ENCODE measurements at places on chromosomes 16 and 17.
A peak's percentile ranks its signal among the peaks of the same experiment; 100 is the strongest.

GRCh38 chr17:72079700-72080099 lies 41.1 kb upstream of the SOX9 start:
- H3K36me3 ChIP-seq, result no peaks in the 10 kb centered on the region
- H3K27me3 ChIP-seq, result no peaks in the 10 kb centered on the region
- H3K4me1 ChIP-seq, result no peaks in the 10 kb centered on the region
- H3K4me3 ChIP-seq, result no peak overlapping the region
- H3K27ac ChIP-seq, result no peak overlapping the region
- no peak for DNase-seq

DNA sequence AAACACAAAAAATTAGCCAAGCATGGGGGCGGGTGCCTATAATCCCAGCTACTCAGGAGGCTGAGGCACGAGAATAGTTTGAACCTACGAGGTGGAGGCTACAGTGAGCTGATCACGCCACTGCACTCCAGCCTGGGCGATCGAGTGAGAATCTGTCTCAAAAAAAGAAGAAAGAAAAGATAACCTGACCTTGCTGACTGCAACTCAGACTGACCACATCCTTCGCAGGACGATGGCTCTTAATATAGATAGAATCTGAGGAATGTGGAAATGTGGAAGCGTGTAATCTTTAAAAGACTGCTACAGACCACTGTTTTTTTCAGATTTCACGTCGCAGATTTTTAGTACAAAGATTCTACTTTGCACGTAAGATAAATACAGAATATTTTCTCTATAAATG lies 37.8 kb downstream of the KLHDC4 start:
- no peaks in the 10 kb centered on the region for H3K27me3 ChIP-seq
- H3K27ac ChIP-seq, result no peak overlapping the region
- peaks cover 93% of the 10 kb centered on the region for H3K36me3 ChIP-seq
- no peak overlapping the region for H3K4me3 ChIP-seq
- H3K4me1 ChIP-seq, result peaks cover 6% of the 10 kb centered on the region

DNA sequence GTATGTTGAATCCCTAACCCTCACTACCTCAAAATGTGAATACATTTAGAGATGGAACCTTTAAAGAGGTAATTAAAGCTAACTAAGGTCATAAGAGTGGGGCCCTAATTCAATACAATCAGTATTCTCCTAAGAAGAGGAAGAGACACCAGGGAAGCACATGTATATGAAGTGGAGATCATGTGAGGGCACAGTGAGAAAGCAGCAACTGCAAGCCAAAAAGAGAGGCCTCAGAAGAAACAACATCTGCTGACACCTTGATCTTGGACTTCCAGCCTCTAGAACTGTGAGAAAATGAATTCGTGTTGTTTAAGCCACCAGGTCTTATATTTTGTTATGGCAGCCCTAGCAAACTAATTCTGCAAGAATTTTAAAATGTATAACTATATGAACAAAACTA lies 13.2 kb upstream of the SLFN5 start:
- no peak overlapping the region for H3K4me3 ChIP-seq
- no peak overlapping the region for H3K27ac ChIP-seq
- no peaks in the 10 kb centered on the region for H3K36me3 ChIP-seq
- peaks cover 16% of the 10 kb centered on the region for H3K4me1 ChIP-seq

DNA sequence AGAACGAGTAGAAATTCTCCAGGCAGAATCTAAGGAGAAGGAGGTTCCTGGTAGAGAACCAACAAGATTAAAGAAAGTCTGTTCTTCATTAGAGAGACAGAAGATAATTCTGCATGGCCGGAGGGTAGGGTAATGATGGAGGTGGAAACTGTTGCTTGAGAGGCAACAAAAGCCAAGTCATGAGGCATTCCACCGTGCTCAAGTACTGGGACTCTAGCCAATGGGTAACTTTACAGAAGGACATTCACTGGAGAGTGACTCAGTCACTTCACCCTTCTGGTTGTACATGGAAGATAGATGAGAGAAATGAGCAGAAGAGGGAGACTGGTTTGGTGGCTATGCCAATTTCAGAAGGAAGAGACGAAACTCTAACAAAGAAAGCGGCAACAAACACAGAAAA lies 53.6 kb upstream of the ANKFN1 start:
- H3K27ac ChIP-seq, result no peak overlapping the region
- H3K4me1 ChIP-seq, result no peaks in the 10 kb centered on the region
- no peaks in the 10 kb centered on the region for H3K36me3 ChIP-seq
- H3K4me3 ChIP-seq, result no peak overlapping the region
- no peak for DNase-seq

DNA sequence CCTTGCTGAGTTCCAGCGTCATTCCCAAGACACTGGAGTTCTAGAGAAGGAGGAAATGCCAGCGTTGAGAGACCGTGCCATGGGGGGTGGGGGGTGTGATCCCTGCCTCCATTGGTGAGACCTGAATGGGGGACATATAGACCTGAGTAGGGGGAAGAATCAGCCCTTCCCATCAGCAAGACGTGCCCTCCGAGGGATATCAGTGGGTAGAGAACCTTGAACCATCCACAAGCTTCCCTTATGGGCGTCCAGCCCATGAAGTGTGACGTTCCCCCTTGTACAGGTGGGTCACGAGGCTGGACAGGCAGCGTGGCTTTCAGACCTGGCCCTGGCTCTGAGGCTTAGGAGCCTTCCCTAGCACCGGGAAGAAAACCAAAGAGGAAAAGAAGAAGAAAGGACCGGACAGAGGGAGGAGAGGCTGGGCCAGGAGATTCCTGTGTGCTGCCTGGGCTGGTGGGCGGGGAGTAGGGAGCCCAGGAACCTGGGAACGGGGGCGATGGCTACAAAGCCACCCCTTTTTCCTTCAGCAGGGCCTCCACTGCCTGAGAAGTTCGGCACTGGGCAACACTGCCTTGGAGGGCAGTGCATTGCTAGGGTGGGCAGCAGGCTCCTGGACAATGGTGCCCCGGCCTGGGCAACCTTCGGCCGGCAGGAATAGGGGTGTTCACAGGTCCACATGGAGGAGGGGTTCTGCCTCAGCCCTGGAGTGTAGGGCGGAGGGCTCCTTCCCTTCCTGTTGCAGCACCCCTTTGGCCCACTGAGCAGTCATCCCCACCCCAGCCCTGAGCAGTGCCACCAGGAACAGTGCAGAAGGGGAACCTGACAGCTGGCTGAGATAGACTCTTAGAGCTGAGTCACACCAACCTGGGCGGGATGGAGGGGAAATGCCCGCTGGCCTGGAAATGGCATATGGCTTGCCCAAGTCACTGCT lies 7.2 kb downstream of the RAB11FIP4 start:
- no peak overlapping the region for H3K27ac ChIP-seq
- DNase-seq, result peak; percentile 38
- no peaks in the 10 kb centered on the region for H3K27me3 ChIP-seq
- H3K4me1 ChIP-seq, result no peaks in the 10 kb centered on the region

GRCh38 chr17:71765437-71765836 lies 355.4 kb upstream of the SOX9 start:
- H3K36me3 ChIP-seq, result no peaks in the 10 kb centered on the region
- no peaks in the 10 kb centered on the region for H3K27me3 ChIP-seq
- no peak overlapping the region for H3K4me3 ChIP-seq
- no peaks in the 10 kb centered on the region for H3K4me1 ChIP-seq

DNA sequence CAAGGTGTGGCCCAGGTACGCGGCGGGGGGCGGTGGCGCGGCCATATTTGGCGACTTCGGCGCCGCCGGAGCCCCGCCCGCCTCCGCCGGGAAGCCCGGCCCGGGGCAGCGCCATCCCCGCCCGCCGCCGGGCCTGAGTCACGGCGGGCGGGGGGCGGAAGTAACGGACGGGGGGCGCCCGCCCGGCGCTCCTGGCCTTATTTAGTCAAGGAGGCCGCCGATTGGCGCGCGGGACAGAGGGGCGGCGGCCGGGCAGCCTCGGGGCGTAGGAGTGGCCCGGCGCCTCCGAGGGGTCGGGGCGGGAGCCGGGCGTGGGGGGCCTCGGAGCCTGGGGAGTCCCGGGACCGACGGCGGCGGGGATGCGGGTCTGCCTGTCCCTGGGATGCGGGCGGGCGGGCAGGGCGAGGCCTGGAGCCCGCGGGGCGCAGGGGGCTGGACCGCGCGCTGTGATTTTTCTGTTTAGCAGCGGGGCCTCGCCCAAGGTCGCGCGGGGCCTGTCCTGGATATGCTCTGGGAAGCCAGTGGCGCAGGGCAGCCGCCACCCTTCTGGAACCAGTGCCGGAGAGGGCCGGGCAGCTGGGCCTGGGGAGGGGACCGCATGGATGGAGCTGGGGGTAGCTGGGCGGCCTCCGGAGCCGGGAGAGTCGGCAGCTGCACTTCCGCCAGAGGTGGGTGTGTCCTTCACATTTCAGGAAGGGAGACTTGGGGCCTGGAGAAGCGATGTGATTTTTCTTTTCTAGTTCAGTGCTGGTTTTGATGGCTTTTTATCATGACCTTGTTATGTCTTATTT lies 2.3 kb upstream of the ACTG1 start:
- no peaks in the 10 kb centered on the region for H3K27me3 ChIP-seq
- DNase-seq, result peak; percentile 96
- peak overlapping the region; percentile 100 for H3K27ac ChIP-seq
- H3K36me3 ChIP-seq, result peaks cover 20% of the 10 kb centered on the region

DNA sequence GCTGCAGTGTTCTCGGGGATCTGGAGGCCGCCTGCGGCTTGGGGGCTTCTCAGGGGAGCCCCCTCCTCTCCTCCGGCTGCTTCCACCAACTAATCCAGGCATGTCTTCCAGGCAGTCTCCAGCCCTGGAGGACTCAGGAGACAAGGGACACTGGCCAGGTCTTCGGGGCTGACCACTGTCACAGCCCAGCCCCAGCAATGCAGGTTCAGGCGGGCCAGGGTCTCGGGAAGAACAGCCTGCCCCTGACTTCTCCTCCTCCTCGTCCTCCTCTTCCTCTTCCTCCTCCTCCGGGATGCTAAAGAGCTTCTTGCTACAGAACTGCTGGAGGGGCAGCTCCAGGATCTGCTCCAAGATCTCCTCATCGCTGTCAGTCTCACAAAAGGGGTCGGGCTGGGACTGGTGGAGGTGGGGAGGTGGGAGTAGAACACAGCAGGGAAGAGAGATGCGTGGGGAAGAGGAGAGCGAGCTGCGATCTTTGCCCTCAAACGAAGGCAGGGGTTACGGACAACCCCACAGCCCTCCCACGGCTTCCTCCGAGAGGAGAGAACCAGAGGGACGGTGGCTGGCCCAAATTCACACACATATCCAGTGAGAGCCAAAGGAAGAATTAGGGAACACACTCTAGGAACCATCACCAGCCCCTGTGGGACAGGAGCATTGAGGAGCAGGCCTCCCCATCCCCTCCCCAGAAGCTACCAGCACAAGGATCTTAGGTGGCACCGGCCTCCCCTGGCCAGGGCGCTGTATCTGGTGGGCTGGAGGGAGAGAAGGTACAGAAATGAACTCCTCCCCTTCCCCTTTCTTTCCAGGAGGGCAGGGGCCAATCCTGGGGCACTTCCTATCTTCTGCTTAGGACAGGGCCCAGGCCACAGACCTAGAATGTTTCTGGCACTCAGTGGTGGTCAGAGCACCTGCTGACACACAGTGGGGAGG lies 19.3 kb downstream of the TSPOAP1 start:
- no peaks in the 10 kb centered on the region for H3K27me3 ChIP-seq
- H3K36me3 ChIP-seq, result peaks cover 43% of the 10 kb centered on the region
- H3K4me1 ChIP-seq, result no peaks in the 10 kb centered on the region
- H3K27ac ChIP-seq, result no peak overlapping the region
- DNase-seq, result no peak

GRCh38 chr17:17770632-17771044 lies 66.1 kb downstream of the SREBF1 start:
- no peak for DNase-seq
- H3K4me1 ChIP-seq, result peaks cover 29% of the 10 kb centered on the region
- H3K27ac ChIP-seq, result no peak overlapping the region
- H3K4me3 ChIP-seq, result no peak overlapping the region
- H3K27me3 ChIP-seq, result no peaks in the 10 kb centered on the region

GRCh38 chr16:12347365-12347764 lies 370.8 kb downstream of the SNX29 start:
- peaks cover 11% of the 10 kb centered on the region for H3K4me1 ChIP-seq
- no peak overlapping the region for H3K27ac ChIP-seq
- no peak for DNase-seq

DNA sequence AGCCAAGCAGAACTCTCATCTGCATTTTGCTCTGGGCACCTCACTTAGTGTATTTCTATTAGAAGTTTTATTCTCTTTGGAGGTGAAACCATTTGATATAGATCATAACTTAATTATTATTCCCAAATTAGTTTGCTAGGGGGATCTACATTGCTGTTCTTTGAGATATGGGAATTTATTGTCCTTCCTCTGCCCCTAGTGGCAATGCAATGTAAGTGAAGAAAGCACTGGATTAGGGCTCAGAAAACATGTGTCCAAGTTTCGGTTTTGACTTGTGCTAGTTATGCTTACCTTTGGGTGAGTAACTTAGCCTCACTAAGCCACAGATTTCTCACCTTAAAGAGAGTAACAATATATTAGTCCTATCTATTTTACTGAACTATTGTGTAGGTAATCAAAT lies 2.9 kb downstream of the KRT39 start:
- H3K27me3 ChIP-seq, result no peaks in the 10 kb centered on the region
- no peaks in the 10 kb centered on the region for H3K4me1 ChIP-seq
- no peak overlapping the region for H3K27ac ChIP-seq
- H3K36me3 ChIP-seq, result no peaks in the 10 kb centered on the region

DNA sequence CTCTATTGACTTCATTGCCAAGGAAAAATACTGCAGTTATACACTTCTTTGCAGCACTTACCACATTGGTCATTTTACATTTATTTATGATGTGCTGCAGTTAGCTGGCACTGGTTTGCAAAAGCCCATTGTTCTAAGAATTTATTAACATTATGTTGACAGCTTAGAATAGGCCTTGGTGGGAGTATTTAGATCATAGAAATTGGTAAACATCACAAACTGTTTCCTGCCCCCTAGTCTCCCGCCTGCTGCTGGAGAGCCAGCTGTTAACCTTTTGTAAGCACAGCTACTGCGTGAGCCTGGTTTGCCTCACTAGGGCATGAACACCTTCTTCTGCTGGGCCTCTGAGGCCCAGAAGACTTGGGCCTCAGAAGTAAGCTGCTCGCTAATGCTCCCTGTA lies 651.4 kb upstream of the GOT2 start:
- no peaks in the 10 kb centered on the region for H3K4me1 ChIP-seq
- DNase-seq, result no peak
- no peak overlapping the region for H3K4me3 ChIP-seq
- peak overlapping the region; percentile 38 for H3K27ac ChIP-seq

- no peak for DNase-seq
- H3K27ac ChIP-seq, result no peak overlapping the region
- no peaks in the 10 kb centered on the region for H3K36me3 ChIP-seq
- no peak overlapping the region for H3K4me3 ChIP-seq
These were observed 154.0 kb downstream of the SEC14L1 start for GRCh38 chr17:77294761-77295160.

DNA sequence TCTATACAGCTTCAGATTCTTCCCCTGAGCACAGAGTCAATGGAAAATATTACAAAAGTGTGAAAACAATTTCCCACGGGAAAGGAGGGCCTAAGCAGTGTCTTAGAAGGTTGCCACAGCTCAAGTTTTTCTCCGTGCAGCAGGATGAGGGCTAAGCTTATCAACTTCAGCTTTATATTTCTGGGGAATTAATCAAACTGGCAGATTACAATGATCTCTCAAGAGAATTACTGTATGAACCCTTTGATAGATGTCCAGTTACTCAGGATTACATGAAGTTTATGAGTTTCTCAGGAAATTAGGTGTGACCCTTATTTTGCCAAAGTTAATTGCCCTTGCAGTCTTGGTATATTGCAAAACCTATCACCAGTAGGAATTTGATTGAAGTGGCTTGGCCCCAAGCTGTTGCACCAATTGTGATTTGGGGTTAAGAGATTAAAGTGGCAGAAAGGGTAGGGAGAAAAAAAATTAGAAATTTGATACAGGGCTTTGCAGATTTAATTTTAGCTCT lies 298.4 kb downstream of the MAP2K6 start:
- H3K4me1 ChIP-seq, result no peaks in the 10 kb centered on the region
- no peak for DNase-seq
- H3K27me3 ChIP-seq, result no peaks in the 10 kb centered on the region
- no peak overlapping the region for H3K27ac ChIP-seq
- H3K4me3 ChIP-seq, result no peak overlapping the region

- peaks cover 13% of the 10 kb centered on the region for H3K4me1 ChIP-seq
- peaks cover 76% of the 10 kb centered on the region for H3K27me3 ChIP-seq
- no peak overlapping the region for H3K4me3 ChIP-seq
- no peak overlapping the region for H3K27ac ChIP-seq
These were observed 92.6 kb upstream of the CBX4 start for GRCh38 chr17:79931817-79932309.
